ENCODE measurements at places on chromosomes 12 and 14. TPM values are rescaled to one million over a fixed set of nuclear protein-coding genes. Genes with fewer than 3 reads are reported as not detected.

Gene A2M
- 3.0 TPM for total RNA-seq

Gene GLI1
- total RNA-seq, result not detected

Gene GCH1
- total RNA-seq, result 5.0 TPM

Gene TNS2
- 37.1 TPM for total RNA-seq

Gene SIX1
- total RNA-seq, result 1.2 TPM

Gene ATP23
- total RNA-seq, result 8.5 TPM

Gene B4GALNT3
- total RNA-seq, result not detected

Gene MUCL1
- not detected for total RNA-seq

Gene FOXN4
- total RNA-seq, result not detected

Gene PTPN21
- total RNA-seq, result 7.5 TPM

Gene NRXN3
- 0.22 TPM for total RNA-seq

Gene TMEM132C
- 0.13 TPM for total RNA-seq

Gene LHX5
- total RNA-seq, result not detected

Gene RNASE7
- total RNA-seq, result not detected

Gene IFNG-AS1
- not detected for total RNA-seq

Gene FSCB
- total RNA-seq, result not detected

Gene DPPA3
- total RNA-seq, result not detected

Gene CAPZA3
- not detected for total RNA-seq

Gene NEMP1
- total RNA-seq, result 18.0 TPM

Gene OR6C2
- not detected for total RNA-seq

Gene TAS2R7
- total RNA-seq, result 0.14 TPM

Gene TSPAN19
- not detected for total RNA-seq

Gene IQSEC3
- not detected for total RNA-seq

Gene GYS2
- not detected for total RNA-seq

Gene TMEM30B
- 0.07 TPM for total RNA-seq

Gene TMEM121
- 5.7 TPM for total RNA-seq

Gene CCDC197
- total RNA-seq, result not detected

Gene SERPINA6
- not detected for total RNA-seq

Gene RHEBL1
- total RNA-seq, result 0.66 TPM

Gene GPR68
- 0.36 TPM for total RNA-seq

Gene WSCD2
- total RNA-seq, result not detected

Gene ABCD2
- total RNA-seq, result not detected

Gene GSC
- total RNA-seq, result not detected

Gene MYO1H
- not detected for total RNA-seq

Gene LTA4H
- total RNA-seq, result 104 TPM

Gene MGP
- total RNA-seq, result 76.1 TPM

Gene GDF3
- total RNA-seq, result 0.65 TPM

Gene NOS1
- 0.14 TPM for total RNA-seq

Gene P2RX2
- not detected for total RNA-seq

Gene CRIP2
- total RNA-seq, result 173 TPM

Gene PLEKHG7
- total RNA-seq, result not detected

Gene COX8C
- not detected for total RNA-seq

Gene ENDOU
- not detected for total RNA-seq

Gene VRTN
- total RNA-seq, result not detected

Gene BHLHE41
- total RNA-seq, result 0.07 TPM

Gene FAIM2
- not detected for total RNA-seq

Gene MYF5
- total RNA-seq, result not detected

Gene PRB2
- not detected for total RNA-seq

Gene MIA2
- 20.7 TPM for total RNA-seq

Measured in thoracic aorta endothelial cell (primary cell).